D721Med (cell line): ENCODE measurements at places on chromosomes 4 and X.

- DNase-seq = no peak
Measured at GRCh38 chrX:13069771-13070416, 25.5 kb upstream of the FAM9C start.

- DNase-seq = no peak
Measured at GRCh38 chr4:56752985-56753384, 68.5 kb downstream of the SPINK2 start.

GRCh38 chr4:143358419-143358818, 21.7 kb downstream of the GAB1 start:
- DNase-seq = no peak

GRCh38 chrX:10618961-10619360, 1.4 kb downstream of the MID1 start:
- no peak for DNase-seq

DNA sequence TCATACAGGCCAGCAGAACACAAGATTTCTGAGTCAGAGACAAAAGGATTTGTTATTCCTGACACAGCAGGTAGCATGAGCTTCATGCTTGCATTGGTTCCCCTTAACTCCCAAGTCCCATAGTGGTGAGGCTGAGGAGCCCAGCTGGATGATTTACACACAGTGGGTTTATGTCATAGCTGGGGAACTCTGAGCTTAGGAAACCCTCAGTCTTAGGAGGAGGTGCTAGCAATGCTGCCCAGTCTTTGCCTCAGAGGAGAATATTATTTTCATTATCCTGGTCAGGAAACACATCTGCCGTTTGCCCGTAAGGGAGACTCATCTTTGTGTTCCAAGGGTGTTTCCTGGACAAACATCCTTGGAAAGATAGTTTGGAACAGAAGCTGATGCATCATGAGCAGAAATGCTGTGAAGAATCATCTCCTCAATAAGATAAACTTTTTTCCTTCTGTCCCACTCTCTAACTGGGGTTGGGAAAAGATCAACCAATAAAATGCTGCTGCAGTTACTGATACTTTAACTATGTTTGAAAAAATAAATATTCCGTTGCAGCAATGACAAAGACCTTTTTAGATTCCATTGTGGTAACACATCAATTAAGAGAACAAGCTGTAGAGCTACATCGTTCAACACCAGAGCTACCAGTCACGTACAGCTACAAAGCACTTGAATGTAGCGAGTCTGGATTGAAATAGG, 146.8 kb downstream of the DCLK2 start:
- DNase-seq = no peak

DNA sequence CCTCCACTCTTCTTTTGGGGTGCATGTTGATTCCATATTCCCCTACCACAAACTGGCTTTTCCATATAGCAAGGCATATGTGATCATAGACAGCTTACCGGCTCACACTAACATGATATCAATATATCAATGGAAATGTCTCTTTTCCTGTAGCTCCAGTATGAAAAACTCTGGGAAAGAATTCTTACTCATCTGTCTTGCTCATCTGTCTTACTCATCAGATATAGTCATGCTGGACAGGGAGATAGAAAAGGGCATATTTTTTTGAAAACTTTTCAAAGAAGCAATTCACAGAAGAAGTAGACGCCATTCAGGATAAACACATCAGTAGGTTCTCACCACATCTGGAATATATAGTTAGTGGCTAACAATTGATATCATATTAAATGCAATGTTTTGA, 794.7 kb downstream of the RAB28 start:
- no peak for DNase-seq

DNA sequence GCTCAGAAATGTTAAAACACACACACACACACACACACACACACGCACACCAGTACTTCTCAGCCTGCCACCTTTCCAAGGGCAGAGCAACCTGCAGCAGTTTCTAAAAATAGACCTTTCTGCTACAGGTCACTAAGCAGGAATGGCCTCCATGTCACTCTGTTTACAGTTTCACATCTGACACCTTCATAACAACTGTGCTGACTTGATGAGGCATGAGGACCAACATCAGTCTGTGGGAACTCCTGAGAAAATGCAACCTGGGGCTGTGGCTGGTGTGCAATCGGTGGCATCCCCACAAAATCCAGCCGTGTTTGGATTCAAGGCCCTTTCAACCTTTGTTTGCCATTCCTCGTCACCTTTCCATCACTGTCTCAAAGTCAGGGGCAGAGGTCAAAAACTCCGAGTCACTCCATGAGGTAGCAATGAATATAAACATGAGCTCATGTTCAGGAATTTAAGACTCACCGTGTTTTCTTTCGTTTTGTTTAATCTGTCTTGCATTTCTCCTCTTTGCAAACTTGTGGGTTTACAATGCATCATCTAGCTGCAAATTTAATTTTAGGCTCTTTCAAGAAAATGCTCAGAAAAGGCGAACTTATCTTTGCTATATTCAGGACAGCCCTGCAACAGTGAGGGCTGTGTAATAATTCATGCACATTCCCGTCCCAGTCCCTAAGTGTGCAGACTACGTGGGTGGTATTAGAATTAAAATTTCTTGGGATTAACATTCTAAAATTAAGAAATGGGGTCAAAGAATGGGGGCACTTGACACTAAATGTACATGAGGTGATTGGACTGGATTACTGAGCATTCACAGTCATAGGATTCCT, 135.3 kb downstream of the SHROOM3 start:
- no peak for DNase-seq

GRCh38 chr4:48944756-48945241, 38.2 kb upstream of the OCIAD2 start:
- no peak for DNase-seq

DNA sequence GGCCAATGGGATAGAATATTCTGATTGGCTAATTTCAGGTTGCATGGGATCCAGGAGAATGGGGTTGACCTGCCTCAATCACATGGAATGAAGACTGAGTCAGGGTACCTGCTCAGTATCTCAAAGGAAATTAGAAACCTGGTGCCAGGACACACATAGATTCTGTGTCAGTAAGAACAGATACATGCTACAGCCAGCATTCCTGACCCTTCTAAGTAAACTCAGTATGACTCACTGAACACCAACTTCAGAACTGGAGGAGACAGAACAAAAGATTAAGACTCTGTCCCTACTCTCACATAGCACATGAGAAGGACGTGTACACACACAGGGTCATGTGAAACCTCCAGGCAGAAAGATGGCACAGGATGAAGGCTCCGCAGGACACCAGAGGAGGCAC, 54.5 kb downstream of the FAM184B start:
- DNase-seq = no peak

GRCh38 chrX:1809581-1809980, 194.7 kb downstream of the ASMT start:
- no peak for DNase-seq

- no peak for DNase-seq
Measured at GRCh38 chrX:129496625-129497024, 26.7 kb downstream of the SMARCA1 start.

- no peak for DNase-seq
Measured at GRCh38 chrX:141760761-141761160, 62.2 kb upstream of the SPANXD start.

GRCh38 chr4:92091335-92091734, 212.4 kb upstream of the GRID2 start:
- DNase-seq = no peak

DNA sequence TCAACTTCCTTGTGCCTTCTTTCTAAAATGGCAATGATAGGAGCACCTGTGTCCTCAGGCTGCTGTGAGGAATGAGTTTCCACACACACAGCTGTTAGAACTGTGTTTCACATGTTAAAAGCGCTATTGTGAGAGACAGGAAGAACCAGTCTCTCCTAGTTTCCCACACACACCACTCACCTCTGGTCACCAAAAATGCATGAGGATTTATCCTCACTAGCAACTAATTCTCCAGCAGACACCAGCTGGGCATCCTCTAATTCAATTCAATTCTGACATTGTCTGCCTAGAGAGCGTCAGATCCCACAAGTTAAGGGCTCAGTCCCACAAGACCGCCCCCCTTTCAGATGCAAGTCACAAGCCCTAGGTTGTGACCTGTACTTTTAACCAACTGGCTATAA, 29.0 kb upstream of the SLC2A9 start:
- no peak for DNase-seq

GRCh38 chr4:175418516-175418915, 393.5 kb downstream of the GPM6A start:
- no peak for DNase-seq

DNA sequence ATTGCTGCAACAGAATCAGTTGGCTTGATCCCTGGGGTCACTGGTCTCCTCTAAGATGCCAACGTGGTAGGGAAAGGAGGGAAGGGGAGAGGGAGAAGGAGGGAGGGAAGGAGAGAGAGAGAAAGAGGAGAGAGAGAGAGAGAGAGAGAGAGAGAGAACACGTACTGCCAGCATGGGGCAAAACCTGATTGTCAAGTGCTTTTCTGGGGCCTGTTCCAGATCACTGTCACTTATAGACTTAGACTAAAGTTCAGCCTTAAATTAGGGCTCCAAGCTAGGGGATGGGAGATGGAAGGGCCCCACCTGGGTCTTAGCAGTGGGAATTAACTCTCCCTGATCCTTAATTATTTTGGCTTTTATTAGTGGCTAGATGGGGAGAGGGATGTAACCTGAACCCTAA, 12.9 kb downstream of the SHROOM4 start:
- no peak for DNase-seq

- no peak for DNase-seq
Measured at GRCh38 chr4:158523990-158524535, 2.4 kb downstream of the RXFP1 start.

GRCh38 chr4:152100379-152101201, 339.8 kb upstream of the GATB start:
- DNase-seq = no peak

DNA sequence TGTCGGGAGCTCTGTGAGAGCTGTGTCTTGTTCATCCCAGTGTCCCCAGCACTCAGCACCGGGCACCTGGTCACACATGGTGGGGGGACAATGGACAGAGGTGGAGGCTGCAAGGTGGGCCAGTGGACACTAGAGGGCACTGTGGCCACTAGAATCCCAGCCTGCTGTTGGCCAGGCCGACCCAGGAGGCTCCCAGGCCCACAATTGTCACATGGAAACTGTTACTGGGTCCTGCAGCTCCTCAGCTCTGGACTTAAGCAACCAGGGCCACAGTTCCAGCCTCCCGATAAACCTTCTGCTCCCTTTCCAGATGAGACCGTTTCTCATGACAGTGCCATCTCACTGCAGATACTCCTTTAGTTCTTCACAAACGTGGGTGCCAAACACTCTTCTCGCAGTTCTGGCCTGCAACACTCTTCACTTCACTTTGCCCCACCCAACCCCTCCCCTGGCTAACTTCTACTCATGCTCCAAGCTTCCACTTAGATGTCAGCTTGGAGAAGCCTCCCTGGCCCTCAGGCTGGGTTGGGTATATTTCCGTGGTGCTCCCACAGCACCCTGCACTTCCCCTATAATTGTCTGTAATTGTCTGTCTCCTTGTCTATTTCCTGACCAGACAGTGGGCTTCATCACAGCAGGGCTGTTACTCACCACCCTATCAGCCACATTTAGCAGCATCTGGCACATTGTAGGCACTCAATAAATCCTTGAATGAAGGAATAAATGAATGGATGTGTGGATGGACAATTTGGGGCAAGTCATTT, 3.5 kb upstream of the IQSEC2 start:
- peak; percentile 25 for DNase-seq
